ENCODE measurements at places on chromosomes 11 and 22.

- DNase-seq = no peak
Measured at GRCh38 chr22:30038219-30038618, 42.0 kb upstream of the HORMAD2 start.

- no peak for DNase-seq
Measured at GRCh38 chr22:30990690-30991089, 21.6 kb downstream of the TUG1 start.

GRCh38 chr22:44325718-44326490 lies 13.2 kb upstream of the SHISAL1 start:
- DNase-seq = no peak

GRCh38 chr22:32828150-32828549 lies 26.6 kb downstream of the TIMP3 start:
- DNase-seq = no peak

- DNase-seq = no peak
Measured at GRCh38 chr11:119912229-119912628, 183.2 kb upstream of the NECTIN1 start.

DNA sequence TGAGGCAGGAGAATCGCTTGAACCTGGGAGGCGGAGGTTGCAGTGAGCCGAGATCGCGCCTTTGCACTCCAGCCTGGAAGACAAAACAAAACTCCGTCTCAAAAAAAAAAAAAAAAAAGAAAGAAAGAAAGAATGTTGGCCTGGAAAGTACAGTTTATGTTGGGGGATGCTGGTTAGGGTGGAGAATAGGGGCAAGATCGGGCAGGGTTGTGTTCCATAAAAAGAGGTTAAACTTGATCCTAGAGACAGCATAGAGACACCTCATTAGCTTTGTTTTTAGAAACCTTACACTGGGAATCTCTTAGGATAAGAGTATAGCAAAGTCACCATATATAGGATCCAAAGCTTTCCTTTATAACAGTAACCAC lies 1.9 kb upstream of the FTH1 start:
- no peak for DNase-seq

GRCh38 chr22:22927888-22928665 lies 40.5 kb downstream of the IGLL5 start:
- no peak for DNase-seq

DNA sequence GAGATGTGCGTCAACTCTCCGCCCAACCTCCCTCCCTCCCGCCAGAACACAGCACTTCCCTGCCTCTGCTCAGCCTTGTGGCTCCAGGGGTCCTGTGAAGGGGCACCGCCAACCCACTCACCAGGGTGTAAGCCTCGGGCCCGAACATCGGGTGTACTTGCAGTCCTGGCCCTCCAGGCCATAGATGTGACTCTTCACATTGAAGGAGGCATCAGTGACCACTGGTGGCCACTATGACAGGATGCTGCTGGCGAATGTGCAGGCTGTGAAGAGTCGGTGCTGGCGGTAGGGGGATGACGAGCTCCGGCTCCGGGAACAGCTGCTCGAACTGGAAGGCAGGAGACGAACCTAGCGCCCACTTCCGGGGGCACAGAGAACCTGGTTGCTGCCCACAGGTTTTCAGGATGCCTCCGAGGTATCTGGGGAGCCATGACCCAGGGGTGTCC lies 97.4 kb downstream of the MED15 start:
- DNase-seq = no peak

DNA sequence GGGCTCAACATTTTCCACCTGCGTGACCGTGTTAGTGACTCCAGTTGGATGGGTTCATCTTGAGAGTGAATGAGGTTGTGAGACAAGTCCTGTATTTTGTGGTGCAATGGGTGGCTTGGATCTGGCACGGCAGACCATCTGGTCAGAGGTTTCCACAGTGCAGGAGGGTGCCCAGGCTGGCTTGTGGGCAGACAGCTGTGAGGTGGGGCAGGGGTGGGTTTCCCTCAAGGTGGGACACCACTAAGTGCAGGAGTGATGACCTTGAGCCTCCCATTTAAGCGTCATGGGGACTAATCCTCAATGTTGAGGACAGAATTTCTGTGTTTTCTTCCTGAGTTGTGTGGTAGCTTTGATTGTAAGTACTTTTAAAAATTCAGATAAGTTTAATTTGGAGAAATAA lies 220.6 kb downstream of the TBC1D22A start:
- DNase-seq = no peak

DNA sequence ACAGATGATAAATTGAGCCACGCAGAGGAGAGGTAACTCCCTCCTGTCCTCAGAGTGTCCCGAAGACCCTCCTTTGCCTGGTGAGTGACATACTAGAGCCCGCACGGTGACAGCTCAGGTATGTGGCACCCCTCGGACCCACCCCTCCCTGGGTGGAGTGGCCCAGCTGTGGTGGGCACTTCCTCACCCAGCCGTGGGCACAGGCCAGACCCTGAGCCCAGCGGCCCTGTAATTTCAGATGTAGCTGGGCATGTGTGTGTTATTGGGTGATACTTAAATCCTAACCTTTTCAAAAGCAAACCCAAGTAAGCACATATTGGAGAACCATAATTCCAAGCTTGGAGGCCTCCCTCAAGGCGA lies 93.2 kb downstream of the WNT7B start:
- no peak for DNase-seq

GRCh38 chr11:46801694-46802470 lies 44.2 kb downstream of the CKAP5 start:
- DNase-seq = no peak

GRCh38 chr11:57475191-57475590 lies 14.9 kb downstream of the RTN4RL2 start:
- DNase-seq = no peak

- no peak for DNase-seq
Measured at GRCh38 chr11:68498321-68498720, 37.8 kb downstream of the PPP6R3 start.

- DNase-seq = no peak
Measured at GRCh38 chr11:132911186-132911585, 621.1 kb downstream of the OPCML start.

GRCh38 chr11:121035780-121036179 lies 11.9 kb downstream of the TBCEL start:
- no peak for DNase-seq

GRCh38 chr11:63929616-63930015 lies 9.2 kb upstream of the NAA40 start:
- no peak for DNase-seq

- no peak for DNase-seq
Measured at GRCh38 chr11:64443001-64443400, 84.0 kb downstream of the RPS6KA4 start.

- DNase-seq = no peak
Measured at GRCh38 chr22:37519268-37520195, at the start of gene CARD10. CARD10 (minus strand) TSS chr22:37519415; CDS start chr22:37519200, 215 bp downstream.

DNA sequence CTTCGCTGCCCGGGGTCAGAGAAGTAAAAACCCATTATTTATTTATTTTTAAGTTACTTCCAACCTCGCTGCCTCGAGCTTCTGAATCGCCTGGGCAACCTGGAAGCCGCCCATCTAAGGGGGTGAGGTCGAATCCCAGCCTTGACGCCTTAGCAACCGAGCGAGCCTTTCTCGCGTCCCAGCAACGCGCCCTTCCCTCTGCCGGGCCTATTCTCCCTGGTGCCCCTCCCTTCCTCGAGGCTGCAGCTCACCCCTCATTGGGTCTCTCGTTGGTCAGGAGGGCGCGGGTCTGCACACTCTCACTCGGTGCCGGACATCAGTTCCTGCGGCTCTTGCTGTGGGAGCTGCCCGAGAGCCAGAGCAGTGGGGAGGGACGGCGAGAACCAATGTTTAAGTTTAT lies at the start of gene CCDC81:
CCDC81 (plus strand) TSS at position 302 of the 400 bp plus-strand sequence. CDS start 277 bp downstream, outside the sequence.
- no peak for DNase-seq

DNA sequence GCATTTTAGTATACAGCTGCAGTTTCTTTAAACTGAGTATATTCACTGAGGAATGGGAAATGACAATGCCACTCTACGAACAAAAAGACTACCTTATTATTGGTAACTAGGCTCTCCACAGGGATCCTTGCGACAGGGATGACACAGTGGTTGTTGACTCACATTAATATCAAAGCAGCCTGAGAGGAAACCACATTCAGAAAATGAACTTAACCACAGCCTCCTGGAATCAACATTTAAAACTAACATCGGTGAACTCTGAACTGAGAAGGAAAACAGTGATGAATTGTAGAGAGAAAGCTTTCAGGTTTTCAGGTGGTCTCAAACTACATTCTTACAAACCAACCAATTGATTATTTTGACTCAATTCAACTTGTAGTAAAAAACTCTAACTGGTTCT lies 90.3 kb upstream of the MTMR2 start:
- DNase-seq = no peak

DNA sequence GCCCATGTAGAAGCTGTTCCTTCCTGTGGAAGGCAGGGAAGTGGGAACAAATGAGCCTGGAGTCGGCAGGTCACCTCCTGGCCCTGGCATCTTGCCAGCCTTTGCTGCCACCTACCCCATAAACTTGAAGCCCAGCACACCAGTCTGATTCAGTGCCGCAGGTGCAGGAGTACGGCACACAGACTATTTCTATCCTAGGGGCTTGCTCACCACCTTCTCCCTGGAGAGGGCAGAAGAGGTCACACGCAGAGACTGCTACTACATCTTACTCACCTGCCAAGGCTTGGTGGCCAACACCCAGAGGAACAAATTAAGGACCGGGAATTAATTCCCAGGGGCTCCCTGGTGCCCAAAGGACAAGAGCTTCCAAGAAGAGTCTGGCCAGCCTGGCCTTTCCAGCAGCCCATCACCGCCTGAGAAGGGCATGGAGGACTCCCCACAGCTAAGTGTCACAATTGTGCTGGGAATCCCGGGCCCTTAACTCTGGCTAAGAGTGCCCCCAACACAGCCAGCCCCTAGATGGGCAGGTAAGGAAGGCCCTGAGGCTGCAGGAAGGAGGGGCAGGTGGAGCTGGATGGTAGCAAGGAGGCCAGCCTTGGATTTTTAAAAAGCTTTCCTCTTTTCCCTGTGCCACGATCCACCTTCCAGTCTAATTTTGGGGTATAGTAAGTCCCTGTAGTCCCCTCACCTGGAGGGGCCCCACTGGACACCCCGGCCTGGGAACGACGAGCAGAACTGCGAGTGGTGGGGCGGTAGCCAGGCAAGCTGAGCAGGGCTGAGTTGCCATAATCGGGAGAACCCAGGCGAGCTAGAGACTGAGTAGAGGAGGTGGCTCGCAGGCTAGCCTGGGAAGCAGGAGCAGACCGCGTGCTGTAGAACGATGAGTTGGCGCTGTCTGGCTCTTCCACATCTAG lies 6.9 kb downstream of the IL18BP start:
- DNase-seq = no peak

DNA sequence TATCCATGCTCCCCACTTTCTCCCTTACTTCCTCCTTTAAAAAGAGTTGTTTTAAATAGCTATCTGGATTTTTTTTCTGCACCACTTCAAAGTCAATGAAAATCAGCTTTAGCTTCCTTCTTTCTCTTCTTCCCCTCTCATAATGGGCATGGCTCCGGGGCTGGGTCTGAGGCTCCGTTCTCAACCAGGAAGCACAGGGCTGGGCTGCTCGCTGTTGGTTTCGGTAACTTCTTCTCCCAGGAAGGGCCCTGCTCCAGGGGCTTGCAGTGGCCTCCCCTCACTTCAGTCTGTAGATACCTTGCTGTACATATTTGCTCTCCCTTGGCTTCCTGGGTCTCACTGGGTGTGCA lies 23.8 kb downstream of the MICAL2 start:
- no peak for DNase-seq

- DNase-seq = no peak
Measured at GRCh38 chr11:67582011-67582410, 1.6 kb upstream of the GSTP1 start.

- DNase-seq = no peak
Measured at GRCh38 chr11:20049231-20049630, 111.0 kb downstream of the DBX1 start.

GRCh38 chr11:8867931-8868631 lies 42.9 kb upstream of the AKIP1 start:
- DNase-seq = no peak

- DNase-seq = no peak
Measured at GRCh38 chr11:107250017-107250416, 207.6 kb downstream of the CWF19L2 start.

GRCh38 chr22:17418890-17419324 lies 49.6 kb downstream of the CECR2 start:
- DNase-seq = no peak

GRCh38 chr11:108562746-108563581 lies 30.6 kb downstream of the EXPH5 start:
- no peak for DNase-seq

- no peak for DNase-seq
Measured at GRCh38 chr11:67056267-67057204, at the start of gene RHOD. RHOD (plus strand) TSS chr11:67056847; CDS start chr11:67056903, 56 bp downstream.

- DNase-seq = no peak
Measured at GRCh38 chr22:29917052-29917902, 34.3 kb downstream of the MTMR3 start.

DNA sequence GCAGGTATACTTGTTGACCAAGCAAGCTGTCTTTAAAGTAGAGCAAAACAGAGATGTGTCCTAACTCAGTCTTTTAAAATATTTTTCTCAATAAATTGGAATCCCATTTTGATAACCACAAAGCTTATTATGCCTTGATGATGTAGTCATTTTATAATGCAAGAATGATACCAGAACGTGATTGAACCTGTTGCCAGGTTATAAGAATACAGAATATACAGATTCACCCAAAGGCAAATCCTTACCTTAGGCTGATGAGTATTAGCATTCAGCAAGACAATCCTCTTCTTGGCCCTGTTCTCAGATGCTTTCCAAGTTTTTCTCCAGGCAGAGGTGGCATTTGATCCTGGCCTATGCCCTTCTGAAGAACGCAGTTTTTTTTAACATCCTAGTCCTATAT lies 76.1 kb downstream of the PPFIBP2 start:
- no peak for DNase-seq

DNA sequence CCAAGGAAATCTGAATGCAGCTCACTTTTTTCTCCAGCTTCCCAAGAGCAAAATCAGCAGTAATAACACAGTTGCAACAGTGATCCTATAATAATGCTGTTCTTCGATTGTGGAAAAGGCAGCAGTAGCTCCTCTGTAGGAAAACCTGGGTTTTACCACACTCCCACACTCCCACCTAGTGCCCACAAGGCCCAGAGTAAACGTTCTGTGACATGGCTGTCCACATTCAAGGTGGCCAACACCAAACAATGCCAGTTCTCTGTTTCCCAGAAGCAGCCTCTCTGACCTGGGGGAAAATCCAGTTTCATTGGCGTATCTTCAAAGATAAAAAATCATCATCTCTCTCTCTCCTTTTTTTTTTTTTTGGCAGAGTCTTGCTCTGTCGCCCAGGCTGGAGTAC lies 40.2 kb downstream of the WT1 start:
- DNase-seq = no peak

DNA sequence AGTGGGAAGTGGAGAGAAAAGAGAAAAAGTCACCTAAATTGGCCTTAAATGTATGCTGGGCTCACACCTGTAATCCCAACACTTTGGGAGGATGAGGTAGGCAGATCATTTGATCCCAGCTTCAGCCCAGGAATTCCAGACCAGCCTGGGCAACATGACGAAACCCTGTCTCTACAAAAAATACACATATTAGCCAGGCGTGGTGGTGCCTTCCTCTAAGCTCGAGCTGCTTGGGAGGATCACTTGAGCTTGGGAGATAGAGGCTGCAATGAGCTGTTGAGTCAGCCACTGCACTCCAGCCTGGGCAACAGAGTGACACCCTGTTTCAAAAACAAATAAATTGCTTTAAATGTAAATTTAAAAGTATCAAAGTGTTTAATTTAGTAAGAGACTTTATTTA lies 3.9 kb downstream of the CBL start:
- DNase-seq = no peak

Data from NCI-H446 treated with DMSO at 0.1 percent for 48 hours (cell line).